Mammary epithelial cell (primary cell): ENCODE measurements at places on chromosomes 16 and 17. TPM values are rescaled to one million over a fixed set of nuclear protein-coding genes. Genes with fewer than 3 reads are reported as not detected.

DNA sequence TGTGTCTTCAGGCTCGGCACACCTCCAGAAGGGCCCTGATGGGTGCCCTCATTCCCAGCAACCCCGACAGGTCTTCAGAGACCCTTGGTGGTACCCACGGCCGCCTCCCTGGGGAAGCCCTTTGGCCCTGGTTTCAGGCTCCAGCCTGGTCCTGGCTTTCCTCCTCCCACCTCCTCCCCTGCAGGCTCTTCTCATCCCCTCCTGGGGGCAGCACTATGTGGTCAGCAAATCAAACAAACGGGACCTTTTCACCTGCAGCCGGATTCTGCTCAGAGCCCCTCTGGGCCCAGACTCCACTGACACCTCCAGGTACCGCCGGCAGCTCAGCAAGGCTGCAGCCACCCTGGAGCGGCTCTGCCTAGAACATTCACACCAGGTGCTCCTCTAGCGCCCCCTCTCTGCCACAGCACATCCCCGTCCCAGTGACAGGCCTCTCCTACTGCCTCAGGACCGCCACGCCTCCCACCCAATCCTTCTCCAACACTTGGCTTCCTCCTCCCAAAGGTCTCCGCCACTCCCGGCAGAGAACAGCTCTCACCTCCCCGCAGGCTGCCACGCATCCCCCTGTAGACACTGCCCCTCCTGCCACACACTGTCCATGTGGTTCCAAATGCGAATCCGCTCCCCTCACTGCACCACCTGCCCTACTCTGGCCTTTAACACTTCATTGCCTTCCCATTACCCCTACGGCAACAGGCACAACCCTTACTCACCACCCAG lies 12.0 kb downstream of the CORO7 start:
- no peak for DNase-seq

GRCh38 chr16:29911676-29912010 lies 11.4 kb downstream of the ASPHD1 start:
- no peak for DNase-seq

- DNase-seq = no peak
Measured at GRCh38 chr17:11023639-11024479, 186.0 kb upstream of the PIRT start.

DNA sequence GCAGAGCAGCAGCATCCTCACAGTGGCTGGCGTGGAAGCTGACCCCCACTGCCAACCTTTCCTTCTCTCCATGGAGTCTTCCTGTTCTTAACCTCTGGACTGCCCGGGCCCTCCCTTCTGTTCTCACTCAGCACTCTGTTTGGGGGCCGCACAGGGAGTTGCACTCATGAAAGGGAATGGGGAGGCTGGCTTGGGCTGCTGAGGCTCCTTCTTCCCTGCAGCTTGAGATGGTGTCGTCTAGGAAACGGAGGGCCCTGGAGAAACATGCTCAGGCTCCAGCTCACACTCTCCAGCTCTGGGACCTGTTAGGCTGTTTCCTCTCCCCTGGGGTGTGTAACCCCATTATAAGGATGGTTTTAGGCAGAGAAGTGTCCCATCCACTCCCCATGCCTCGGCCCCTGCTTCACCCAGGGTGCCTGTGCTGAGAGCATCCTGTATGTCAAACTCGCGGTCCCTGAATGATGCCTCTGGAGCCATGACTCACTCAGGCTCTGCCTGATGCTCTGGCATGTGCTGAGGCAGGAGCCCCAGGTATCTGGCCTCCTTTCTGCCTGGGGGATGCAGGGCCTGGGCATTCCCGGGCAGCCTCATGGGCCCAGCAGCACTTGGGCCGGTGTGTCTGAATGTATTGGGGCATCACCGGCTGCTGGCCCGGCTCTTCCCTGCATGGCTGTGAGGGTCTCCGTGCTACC lies 18.9 kb downstream of the TMEM94 start:
- no peak for DNase-seq

GRCh38 chr16:66026787-66027330 lies 339.6 kb upstream of the CDH5 start:
- no peak for DNase-seq

- DNase-seq = peak; percentile 16
Measured at GRCh38 chr17:29243792-29244191, 2.9 kb upstream of the CRYBA1 start.

DNA sequence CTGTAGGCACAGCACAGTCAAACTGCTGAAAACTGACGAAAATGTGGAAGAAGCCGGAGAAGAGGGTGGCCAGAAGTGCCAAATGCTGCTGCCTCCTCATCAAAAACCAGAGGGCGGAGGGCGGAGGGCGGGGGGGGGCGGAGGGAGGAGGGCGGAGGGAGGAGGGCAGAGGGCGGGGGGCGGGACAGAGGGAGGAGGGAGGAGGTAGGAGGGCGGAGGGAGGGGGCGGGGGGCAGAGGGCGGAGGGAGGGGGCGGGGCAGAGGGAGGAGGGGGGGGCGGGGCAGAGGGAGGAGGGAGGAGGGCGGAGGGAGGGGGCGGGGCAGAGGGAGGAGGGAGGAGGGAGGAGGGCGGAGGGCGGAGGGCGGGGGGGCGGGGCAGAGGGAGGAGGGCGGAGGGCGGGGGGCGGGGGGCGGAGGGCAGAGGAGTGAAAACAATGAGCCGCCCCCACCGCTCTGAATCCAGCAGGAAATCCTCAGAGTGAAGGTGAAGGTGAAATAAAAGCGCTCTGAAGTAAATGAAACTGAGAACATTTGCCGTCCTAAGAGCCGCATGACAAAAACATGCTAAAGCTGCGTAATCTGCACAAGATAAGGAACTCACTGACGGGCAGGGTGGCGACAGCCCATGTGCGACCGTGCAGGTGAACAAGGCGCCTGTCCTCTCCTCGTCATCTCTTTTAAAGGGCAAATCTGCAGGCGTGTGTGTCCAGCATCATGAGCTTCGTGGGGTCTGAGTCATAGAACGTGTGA lies 22.6 kb upstream of the CBFA2T3 start:
- peak; percentile 25 for DNase-seq

GRCh38 chr16:5736209-5736930 lies 638.8 kb upstream of the EEF2KMT start:
- DNase-seq = no peak

DNA sequence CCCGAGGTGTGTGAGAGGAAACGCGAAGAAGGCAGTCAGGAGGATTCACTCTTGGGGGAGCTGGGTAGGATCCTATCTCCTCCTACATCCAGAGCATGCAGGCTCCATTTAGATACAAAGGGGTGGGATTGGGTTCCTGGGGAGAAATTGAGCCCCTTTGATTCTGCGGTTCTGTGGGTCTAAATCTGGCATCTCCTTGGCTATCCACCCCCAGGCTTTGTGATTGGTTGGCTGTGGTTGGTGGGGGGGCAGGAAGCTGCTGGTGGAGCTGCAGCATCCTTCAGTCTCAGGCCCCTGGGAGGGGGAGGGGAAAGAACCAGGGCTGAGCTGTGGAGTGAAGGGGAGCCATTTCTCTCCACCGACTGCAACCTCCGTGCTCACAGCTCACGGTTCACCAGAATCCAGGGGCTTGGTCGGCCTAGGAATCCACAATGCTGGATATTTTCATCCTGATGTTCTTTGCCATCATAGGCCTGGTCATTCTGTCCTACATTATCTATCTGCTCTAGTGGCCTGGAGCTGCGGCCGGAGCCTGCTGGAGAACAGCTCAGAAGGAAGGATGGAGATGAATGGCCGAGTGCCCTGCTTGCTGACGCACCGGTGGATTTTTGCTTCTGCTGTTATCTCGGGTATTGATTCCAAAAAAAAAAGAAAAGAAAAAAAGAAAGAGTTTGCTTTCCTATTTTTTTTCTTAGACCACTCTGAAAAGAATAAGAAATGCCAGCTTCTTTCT lies at the start of gene LASP1NB:
LASP1NB (plus strand) TSS at position 352 of the 733 bp plus-strand sequence.
- no peak for DNase-seq

- DNase-seq = no peak
Measured at GRCh38 chr17:17757956-17758845, 76.9 kb downstream of the RAI1 start.

- DNase-seq = no peak
Measured at GRCh38 chr17:75338335-75338734, 49.1 kb upstream of the SLC25A19 start.

- DNase-seq = no peak
Measured at GRCh38 chr17:83053021-83053681, 26.3 kb upstream of the METRNL start.

DNA sequence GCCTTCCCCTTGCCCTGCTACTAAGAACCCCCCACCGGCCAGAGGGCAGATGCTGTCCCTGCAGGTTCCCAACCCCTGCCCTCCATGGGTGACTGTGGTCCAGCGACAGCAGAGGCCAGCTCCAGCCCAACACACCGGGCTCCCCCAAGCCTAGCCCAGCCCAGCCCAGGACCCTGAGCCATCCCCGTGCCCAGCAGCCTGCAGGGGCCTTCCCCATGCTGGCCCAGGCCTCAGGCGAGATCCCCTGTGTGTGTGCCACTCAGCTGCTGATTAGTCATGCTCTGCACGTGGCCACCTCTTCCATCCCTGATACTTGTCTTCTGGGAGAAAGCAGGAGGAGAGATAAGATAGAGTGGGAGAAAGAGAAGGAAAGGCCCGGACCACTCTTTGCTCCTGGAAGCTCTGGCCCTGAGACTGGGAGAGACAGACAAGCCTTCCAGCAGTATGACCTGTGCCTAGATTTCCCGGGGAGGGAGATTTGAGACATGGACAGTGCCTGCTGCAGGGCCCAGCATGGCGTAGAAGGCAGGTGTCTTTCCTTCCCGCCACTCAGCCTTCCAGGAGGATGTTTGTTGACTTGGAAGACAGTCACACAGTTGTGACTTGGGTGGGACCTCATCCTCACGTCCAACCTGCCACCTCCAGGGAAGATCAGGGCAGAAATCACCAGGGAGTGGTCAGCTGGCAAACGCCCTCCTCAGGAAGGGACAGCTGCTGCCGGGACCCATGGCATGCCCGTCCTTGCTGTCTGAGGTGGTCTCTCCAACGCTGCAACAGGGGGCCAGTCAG lies 41.3 kb upstream of the RASD1 start:
- no peak for DNase-seq

DNA sequence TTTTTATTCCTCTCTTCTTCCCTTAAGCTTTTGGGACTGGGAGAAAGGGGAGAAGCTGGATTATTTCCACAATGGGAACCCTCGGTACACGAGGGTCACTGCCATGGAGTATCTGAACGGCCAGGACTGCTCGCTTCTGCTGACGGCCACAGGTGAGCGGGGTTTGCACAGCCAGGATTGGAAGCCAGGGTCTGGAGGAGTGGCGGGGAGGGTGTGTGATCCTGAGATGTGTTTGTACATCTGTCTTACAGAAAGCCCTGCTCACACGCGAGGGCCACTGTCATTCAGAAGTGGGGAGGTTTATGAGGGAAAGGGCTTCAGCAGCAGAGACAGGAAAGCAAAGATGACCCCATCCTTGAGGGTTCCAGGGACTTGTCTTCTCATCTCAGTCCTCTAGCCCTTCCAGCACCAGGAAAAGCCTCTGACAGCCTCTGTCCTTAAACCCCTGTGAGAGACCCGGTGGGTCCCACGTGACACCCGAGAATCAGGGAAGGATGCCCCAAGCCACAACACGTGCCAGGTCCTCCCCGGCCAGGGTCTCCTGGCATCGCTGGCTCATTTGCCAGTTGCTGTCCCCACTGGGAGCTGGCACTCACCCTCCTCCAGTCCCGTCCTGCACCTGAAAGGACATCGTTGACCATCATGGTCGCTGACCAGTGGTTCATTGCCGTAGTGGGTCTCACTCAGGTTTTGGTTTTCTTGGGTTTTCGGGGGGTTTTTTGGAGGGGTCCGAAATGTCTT lies 44.3 kb upstream of the CHMP6 start:
- DNase-seq = no peak

DNA sequence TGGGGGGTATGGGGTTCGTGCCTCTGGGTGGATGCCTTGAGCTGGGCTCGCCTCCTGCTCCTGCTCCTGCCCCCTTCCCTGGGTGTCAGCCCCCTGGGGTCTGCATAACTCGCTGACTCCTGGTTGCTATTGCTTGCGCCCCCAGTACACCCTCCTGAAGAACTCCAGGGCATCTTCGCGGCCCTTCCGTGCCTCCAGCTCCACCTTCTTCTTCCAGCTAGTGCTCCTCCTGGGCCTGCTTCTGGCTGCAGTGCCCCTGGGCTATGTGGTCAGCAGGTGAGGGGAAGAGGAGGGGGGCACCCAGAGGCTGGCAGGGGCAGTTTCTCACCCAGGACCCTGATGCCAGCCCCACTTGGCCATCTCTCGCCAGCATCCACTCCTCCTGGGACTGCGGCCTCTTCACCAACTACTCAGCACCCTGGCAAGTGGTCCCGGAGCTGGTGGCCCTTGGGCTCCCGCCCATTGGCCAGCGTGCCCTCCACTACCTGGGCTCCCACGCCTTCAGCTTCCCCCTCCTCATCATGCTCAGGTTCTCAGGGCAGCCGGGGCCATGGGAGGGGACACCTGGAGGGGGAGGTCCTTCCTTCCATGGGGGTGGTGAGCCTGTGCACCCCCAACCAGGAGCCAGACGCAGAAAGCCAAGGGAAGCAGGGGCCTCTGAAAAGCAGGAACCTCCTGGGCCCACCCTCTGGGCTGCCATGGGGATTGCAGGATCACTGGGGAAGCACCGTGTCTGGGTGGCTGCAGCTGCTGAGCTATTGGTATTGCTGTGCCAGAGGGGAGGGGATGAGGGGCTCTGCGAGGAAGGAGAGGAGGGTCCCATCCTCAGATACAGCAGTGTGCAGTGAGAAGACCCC lies 7.8 kb upstream of the C17orf99 start:
- no peak for DNase-seq

Gene MTSS2
- total RNA-seq = 42.9 and 53.2 TPM in 2 replicates

Gene CHST5
- total RNA-seq = 0.21 and 0.24 TPM in 2 replicates

Gene ADAD2
- total RNA-seq = not detected in 2 replicates

Gene SLC12A3
- not detected for total RNA-seq

Gene ICAM2
- 2.8 TPM for total RNA-seq

Gene GPR142
- not detected in 2 replicates for total RNA-seq

Gene LGALS9
- 0.17 TPM for total RNA-seq

Gene KCNAB3
- 0.33 TPM for total RNA-seq

Gene SLC9A5
- total RNA-seq = 0.67 TPM

Gene SLFN14
- not detected for total RNA-seq

Gene KRT39
- total RNA-seq = not detected in 2 replicates
